HCT116 (cell line): ENCODE measurements at places on chromosomes 7 and 10. TPM values are rescaled to one million over a fixed set of nuclear protein-coding genes. Genes with fewer than 3 reads are reported as not detected.

The ZNF107 gene
- total RNA-seq: 6.2 TPM

The RBP4 gene
- 2.4 TPM for total RNA-seq

The HOXA4 gene
- total RNA-seq: 2.0 TPM

The PHYHIPL gene
- not detected for total RNA-seq

The GRM3 gene
- total RNA-seq: not detected

The ARMC3 gene
- total RNA-seq: 2.6 TPM
